ENCODE measurements at places on chromosomes 7 and 10.

- DNase-seq: no peak
These were observed 16.6 kb downstream of the TAS2R40 start for GRCh38 chr7:143238289-143238980.

GRCh38 chr7:143980746-143981510 lies 19.2 kb upstream of the OR6B1 start:
- DNase-seq: no peak

GRCh38 chr10:123807444-123808035 lies 84.1 kb downstream of the CPXM2 start:
- no peak for DNase-seq

GRCh38 chr7:29341156-29341555 lies 146.6 kb downstream of the CHN2 start:
- DNase-seq: no peak

- DNase-seq: no peak
These were observed 215.6 kb downstream of the DNAJB6 start for GRCh38 chr7:157552295-157552993.

DNA sequence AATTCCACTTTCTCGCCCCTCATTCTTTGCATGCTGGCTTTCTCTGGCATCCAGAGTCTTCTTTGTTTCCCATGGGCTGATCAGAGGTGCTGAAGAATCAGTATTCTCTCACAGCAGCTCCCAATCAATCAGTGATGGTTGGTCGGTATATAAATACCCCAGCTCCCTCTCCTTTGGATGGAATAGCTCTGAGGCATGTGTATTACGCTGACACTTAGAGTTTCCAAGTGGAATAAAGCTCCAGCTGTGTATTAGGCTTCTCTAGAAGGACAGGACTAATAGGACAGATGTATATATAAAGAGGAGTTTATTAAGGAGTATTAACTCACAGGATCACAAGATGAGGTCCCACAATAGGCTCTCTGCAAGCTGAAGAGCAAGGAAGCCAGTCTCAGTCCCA lies 218.3 kb upstream of the GRB10 start:
- no peak for DNase-seq

- no peak for DNase-seq
These were observed 74.9 kb downstream of the HDAC9 start for GRCh38 chr7:18570441-18570840.

- DNase-seq: no peak
These were observed 20.2 kb upstream of the FOXL3 start for GRCh38 chr7:269721-270120.

GRCh38 chr10:45997557-45997956 lies 25.3 kb downstream of the TIMM23 start:
- no peak for DNase-seq

GRCh38 chr10:26650406-26650805 lies 47.1 kb upstream of the PDSS1 start:
- DNase-seq: no peak

DNA sequence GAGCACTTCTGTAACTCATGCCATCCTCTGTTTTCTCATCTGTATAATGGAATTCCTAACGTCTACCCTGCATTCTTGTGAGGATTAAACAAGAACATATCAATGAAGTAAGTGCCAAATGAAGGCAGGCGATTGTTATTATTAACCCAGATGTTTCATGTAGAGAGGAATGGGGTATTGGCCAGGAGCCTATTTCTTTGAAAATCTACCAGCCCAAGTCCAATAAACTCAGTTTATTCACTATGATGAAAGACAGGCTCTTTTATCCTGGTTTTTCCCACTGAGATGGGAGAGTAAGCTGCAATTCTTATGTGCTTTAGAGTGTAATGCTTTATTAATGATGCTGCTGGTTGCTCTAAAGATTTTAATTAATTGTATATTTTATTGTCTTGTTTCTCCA lies 9.6 kb downstream of the CTTNBP2 start:
- DNase-seq: no peak

- DNase-seq: no peak
These were observed 438.2 kb downstream of the PAXIP1 start for GRCh38 chr7:154564676-154565075.

GRCh38 chr7:127582361-127582760 lies 3.0 kb downstream of the GCC1 start:
- DNase-seq: no peak

DNA sequence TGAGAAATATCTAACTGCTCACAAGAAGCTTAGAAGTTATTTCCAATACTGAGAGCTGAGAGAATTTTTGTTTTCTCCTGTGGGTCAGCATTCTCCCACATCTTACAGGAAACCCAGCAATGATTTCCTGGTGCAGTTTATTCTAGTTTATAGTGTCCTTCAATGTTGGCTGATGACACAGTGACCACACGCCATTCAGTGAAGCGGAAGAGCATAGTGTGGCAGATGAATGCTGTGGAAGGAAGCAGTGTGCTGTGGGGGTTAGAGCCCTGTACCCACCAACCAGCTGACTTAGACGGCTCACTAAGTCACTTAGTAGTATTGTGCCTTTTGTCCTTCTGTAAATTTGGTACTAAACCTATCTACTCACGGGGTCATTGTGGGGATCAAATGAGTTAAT lies 1.4 kb upstream of the TMEM26 start:
- no peak for DNase-seq

DNA sequence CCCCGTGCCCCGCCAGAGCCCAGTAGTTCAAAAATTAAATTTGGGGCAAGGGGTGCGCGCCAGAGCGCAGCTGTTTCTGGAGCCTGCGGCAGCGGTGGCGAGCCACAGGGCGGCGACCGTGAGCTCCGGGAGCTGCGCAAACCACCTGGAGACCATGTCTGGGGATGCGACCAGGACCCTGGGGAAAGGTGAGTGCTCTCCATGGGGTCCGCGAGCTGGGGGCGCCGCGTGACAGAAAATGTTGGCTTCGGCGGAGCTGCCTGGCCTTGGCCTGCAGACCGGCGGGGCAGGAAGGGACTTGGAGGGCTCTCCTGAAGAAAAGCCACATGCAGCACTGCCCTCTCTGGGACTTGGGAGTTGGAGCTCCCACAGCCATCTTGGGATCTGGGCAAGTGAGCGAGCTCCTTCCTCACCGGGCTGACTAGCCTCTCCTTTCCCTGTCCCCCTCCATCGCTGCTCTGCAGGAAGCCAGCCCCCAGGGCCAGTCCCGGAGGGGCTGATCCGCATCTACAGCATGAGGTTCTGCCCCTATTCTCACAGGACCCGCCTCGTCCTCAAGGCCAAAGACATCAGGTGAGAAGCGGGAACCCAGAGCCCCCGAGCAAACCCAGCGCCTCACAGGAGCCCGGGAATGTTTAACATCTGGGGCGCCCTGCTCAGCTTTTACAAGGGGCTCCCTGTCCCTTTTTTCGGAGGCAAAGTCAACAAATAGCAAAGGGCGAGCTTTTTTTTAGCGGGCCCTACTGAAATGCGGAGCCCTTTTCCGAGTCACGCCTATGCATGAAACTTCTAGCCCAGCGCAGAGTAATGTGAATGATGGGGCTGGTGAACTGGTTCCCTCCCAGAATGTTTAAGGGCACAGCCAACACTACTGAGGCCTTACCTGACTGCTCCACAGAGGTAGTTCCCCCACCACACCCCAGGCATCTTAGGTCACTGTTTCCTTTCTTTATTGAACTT lies 6.1 kb downstream of the GSTO2 start:
- no peak for DNase-seq

DNA sequence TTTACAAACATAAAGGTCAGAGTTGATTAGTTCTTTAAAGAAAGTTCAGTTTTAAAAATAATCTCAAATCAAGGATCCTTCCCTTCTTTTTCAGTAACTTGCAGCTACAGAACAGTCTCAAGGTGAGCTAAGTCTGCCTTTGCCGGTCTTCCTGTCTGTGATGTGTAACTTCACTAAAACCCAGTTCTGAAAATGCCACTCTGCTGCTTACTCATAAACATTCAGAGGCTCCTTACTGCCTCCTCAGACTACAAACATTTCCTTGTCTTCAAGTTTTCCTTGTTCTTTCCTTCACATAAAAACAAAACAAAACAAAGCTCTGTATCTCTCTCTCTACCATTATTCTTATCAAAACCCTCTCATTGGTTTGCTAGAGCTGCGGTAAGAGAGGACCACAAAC lies 128.7 kb downstream of the ETV1 start:
- no peak for DNase-seq

GRCh38 chr10:97320480-97321031 lies 1.5 kb downstream of the FRAT1 start:
- DNase-seq: no peak

GRCh38 chr7:82506702-82507101 lies 63.1 kb upstream of the CACNA2D1 start:
- DNase-seq: no peak

DNA sequence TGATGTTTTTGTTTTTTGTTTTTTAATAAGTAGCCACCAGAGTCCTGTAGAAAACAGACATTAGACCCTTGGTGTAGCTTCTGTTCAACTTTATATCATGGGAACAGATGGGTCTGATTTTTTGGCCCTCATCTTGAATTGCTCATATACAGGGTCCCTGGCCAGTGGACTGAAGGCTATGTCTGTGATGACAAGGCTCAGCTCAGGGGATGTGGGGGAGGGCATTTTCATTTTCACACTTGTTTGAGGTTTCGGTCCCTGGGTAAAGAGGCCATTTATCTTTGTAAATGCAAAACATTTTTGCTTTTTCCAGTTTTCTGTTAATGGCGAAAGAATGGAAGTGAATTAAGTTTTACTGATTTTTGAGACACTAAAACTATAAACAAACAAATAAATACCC lies 257.6 kb upstream of the PHYHIPL start:
- DNase-seq: no peak

DNA sequence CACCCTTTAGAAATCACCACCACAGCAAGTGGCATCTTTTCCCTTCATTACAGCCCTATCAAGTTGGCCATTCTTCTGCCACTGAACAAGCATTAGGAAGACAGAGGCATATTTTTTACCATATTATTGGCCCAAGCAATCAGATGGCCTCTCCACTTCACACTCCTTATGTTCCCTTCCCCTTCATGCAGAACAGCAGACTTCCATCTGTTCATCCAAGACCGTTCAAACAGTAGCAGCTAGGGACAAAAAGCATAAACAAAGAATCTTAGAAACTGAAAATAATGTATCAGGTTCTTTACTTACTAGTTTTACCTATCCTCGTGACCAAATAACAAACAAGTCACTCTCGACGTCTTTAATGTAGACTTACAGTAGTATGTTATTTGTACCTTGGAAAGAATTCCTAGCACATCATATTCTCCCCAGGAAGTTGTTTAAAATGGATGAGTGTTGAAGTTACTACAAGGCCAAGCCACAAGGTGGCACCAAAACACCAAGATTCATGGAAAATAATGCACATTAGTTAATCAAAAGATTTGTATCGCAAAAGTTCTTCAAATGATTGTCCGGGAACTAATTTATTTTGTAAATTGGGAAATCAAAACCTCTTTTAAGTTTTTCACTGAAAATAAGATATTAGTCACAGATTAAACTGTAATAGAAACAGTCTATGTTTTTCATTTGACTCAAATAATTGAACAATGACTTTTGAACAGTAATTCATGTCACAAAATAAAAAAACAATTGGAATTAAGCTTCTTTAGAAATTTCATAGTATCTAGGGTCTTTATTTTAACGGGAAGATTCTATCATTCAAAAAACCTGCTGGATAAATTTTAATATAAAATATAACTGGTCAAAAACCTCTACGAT lies 112.1 kb downstream of the VPS41 start:
- DNase-seq: peak; percentile 39

DNA sequence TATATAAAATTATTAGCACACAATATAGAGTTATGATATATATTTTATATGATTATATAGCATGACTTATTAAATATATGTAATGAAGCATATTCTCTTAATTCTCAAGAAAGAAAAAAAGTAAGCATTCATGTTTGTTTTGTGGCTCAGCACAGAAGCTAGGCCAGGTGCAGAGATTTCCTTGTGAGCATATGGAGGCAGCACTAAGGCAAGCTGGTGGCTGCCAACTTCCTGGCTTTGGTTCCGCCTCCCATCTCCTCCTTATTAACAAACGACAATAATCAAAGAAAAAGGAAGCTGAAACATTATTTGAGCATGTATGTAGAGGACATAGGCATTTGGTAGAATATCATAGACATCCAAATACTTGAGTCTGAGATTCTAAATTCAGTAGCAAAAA lies 130.3 kb downstream of the ST7 start:
- no peak for DNase-seq

DNA sequence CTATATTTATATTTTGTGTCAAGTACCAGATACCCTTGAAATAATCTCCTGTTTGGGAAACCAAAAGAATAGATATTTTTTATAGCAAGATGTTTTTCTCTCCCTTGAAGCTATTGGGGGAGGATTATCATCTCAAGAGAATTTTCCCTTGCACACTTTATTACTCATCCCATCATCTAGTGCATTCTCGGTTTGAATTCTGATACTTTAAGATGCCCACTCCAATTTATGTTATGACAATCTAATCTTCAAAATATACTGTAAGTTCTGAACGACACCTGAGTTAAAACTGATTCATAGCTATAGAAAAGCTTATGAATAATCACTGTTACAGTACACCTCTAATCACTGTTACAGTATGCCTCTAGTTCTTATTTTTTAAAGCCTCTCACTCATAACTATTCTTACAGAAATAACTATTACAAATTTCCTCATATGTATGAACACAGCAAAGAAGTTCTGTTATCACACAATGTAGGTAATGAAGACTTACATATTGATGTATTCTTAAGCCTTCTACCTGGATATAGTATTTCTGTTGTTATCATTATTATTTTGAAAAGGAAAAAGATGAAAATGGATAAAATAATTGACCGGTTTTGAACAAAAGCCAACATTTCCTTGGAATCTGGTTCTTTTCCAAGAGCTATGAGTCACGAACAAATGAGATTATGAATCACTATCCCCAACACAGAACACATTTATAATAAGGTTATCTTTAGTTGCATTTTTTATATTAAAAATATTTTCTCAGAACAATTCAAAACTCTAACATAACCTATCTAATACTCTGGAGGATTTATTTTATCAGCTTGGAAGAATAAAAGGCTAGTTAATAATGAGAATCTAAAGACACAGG lies 72.3 kb upstream of the FAM13C start:
- DNase-seq: no peak

GRCh38 chr7:70681469-70682350 lies 450.2 kb upstream of the GALNT17 start:
- no peak for DNase-seq

GRCh38 chr7:34315032-34315431 lies 343.0 kb upstream of the NPSR1 start:
- DNase-seq: no peak

DNA sequence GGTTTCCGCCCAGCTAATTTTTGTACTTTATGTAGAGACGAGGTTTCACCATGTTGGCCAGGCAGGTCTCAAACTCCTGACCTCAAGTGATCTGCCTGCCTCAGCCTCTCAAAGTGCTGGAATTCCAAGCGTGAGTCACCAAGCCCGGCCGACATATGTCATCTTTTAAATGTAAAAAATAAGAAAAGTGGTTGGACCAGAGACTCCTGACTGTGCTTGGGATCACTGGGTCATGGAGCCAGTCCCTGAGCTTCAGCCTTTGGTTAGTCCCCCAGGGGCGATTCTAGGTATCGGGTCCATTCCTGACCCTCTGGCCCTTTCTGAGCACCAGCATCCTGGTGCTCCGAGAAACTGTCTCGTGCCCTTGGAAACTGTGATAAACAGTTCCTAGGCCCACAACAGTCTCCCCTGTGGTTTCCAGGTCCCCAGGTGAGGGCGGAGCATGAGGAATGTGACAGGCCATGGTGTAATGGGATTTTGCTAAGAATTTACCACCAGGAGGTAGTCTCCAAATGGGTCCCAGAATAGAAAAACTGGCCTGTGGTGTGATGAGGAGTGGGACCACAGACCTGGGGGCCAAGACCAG lies 32.8 kb downstream of the UBTD1 start:
- no peak for DNase-seq

GRCh38 chr7:28200598-28200997 lies 20.0 kb upstream of the JAZF1 start:
- DNase-seq: no peak

- DNase-seq: no peak
These were observed 2.7 kb downstream of the ZNF503 start for GRCh38 chr10:75398692-75399460.

Data from Panc1 (cell line).